Activated T-helper 17 cell treated with anti-CD3 and anti-CD28 coated beads, Interleukin-2, amount 50 U/mL, for 72 hours (primary cell): ENCODE measurements at places on chromosomes 2 and 18. TPM values are rescaled to one million over a fixed set of nuclear protein-coding genes. Genes with fewer than 3 reads are reported as not detected.

LYPD1 gene
- total RNA-seq, result not detected

PSMA8 gene
- total RNA-seq, result 0.58 TPM

TANC1 gene
- total RNA-seq, result 1.4 TPM

CYS1 gene
- 0.09 TPM for total RNA-seq

SF3B6 gene
- 121 TPM for total RNA-seq

C2orf66 gene
- 1.0 TPM for total RNA-seq

ZSWIM2 gene
- total RNA-seq, result not detected

ABCB11 gene
- not detected for total RNA-seq

TRIM43 gene
- not detected for total RNA-seq

CNTNAP5 gene
- total RNA-seq, result not detected

RBKS gene
- 10.0 TPM for total RNA-seq

TM4SF20 gene
- total RNA-seq, result not detected

CDK5R2 gene
- total RNA-seq, result not detected

ACTR1B gene
- total RNA-seq, result 68.7 TPM

LBH gene
- 38.9 TPM for total RNA-seq

NYAP2 gene
- 0.19 TPM for total RNA-seq

GRB14 gene
- total RNA-seq, result not detected

REG3A gene
- total RNA-seq, result not detected

GCG gene
- not detected for total RNA-seq

SESTD1 gene
- total RNA-seq, result 9.9 TPM

FER1L5 gene
- not detected for total RNA-seq

LOXHD1 gene
- total RNA-seq, result not detected

FAM124B gene
- total RNA-seq, result 1.1 TPM

SGPP2 gene
- 17.0 TPM for total RNA-seq

G6PC2 gene
- total RNA-seq, result not detected

MC2R gene
- total RNA-seq, result not detected

PROKR1 gene
- not detected for total RNA-seq

IL37 gene
- total RNA-seq, result not detected

ORMDL1 gene
- total RNA-seq, result 84.4 TPM

C18orf54 gene
- total RNA-seq, result 11.5 TPM

ZNF521 gene
- total RNA-seq, result not detected

GPR75 gene
- 1.1 TPM for total RNA-seq

SOCS6 gene
- total RNA-seq, result 0.58 TPM

SIX2 gene
- total RNA-seq, result not detected

REG1B gene
- total RNA-seq, result not detected

STARD6 gene
- not detected for total RNA-seq

TMEM163 gene
- total RNA-seq, result 1.3 TPM
